ENCODE measurements at places on chromosomes 1 and 21.

GRCh38 chr21:30733026-30733425, 14.0 kb downstream of the KRTAP21-2 start:
- DNase-seq, result no peak

DNA sequence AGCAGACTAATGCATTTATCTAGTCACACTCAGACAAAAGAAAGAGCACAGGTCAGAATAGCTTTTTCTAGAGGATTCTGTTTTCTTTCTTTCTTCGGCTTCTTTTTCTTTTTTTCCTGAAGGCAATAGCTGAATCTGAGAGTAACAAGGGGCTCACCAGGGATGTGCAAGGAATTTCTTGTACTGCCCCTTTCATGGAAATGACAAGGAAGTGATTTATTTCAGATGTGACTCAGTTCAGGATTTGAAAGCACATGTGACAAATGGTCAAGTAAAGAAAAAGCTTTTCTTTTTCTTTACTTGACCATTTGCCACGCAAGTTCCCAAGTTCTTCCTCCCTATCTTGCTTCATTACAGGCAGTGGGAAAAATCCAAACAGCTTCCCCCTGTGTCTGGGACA, 202.0 kb downstream of the GABPA start:
- no peak for DNase-seq

DNA sequence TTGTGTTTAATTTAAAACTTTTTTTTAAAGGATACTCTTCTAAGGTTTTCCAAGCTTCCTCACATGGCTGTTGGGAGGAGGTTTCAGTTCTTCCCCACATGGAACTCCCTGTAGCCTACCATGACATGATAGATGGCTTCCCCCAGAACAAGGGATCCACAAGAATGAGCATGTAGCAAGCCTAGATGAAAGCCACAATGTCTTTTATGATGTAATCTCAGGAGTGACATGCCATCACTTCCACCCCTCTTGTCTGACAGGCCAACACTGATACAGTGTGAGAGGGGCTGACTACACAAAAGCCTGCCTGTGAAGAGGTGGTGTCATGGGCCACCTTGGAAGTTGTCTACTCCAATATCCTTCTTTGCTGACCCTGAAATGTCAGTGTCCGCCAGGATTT, 32.0 kb downstream of the CD34 start:
- no peak for DNase-seq

- no peak for DNase-seq
Measured at GRCh38 chr1:185400052-185400451, 83.0 kb upstream of the IVNS1ABP start.

- peak; percentile 88 for DNase-seq
Measured at GRCh38 chr1:225877580-225877979, 4.6 kb downstream of the TMEM63A start.

- no peak for DNase-seq
Measured at GRCh38 chr1:235642943-235643371, 6.6 kb downstream of the GNG4 start.

Measured in SJCRH30 (cell line).